ENCODE measurements at places on chromosomes 16 and 17.

- no peak for DNase-seq
These were observed 12.0 kb downstream of the USP7 start for GRCh38 chr16:8951447-8952280.

DNA sequence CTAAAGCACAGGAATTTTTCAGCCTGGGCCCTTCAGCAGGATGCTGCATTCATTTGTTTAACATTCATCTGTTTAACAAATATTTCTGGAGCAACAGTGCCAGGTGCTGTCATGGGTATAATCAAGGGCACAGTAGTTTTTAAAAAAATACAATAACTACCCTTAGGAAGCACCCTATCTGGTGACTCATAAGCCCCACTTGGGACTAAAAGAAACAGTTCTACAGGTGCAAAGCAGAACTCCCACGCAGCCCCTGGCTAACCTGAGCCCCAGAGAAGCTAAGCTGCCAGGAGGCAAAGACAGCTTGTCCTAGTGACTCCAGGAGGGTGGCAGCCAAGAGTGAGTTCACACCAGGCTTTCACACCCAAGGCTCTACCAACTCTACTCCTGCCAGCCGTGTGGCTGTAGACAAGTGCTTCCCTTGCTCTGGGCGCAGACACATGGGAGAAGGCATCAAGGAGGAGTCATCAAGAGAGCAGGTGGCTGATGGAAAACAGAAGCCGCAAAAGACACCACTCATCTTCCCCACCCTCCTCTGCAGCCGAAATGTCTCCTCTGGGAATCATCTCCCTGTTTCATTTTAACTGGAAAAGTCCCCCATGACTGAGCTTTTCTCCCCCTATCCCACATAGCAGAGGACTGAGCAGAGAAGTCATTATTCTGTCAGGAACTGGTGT lies 14.4 kb downstream of the CUEDC1 start:
- DNase-seq, result peak; percentile 56

DNA sequence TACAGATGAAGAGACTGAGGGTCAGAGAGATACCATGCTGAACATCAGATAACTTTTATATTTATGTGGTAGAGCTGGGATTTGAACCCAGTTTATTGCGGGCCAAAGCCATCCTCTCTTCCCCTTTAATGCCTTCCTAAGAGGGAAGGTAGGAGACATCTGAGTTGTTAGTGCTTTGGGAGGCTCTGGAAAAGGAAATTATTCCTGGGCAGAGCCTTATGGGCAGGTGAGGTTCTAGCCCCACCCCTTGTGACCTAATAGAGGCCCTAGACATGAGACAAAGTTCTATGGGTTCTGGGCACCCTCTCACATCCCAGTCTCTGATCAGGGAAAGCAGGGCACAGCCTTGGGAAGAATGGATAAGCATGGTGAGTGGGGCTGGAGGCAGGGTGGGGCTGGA lies at the start of gene C17orf50:
Gene C17orf50, plus strand, starts transcription at position 301 of the 400 bp plus-strand sequence. Its CDS starts 55 bp downstream, at position 356.
- no peak for DNase-seq

GRCh38 chr16:67277294-67277998 lies 1.9 kb upstream of the PLEKHG4 start:
- DNase-seq, result no peak

- no peak for DNase-seq
These were observed 3.6 kb downstream of the PIEZO1 start for GRCh38 chr16:88781140-88782077.

GRCh38 chr17:54180950-54181349 lies 358.2 kb downstream of the KIF2B start:
- DNase-seq, result no peak

DNA sequence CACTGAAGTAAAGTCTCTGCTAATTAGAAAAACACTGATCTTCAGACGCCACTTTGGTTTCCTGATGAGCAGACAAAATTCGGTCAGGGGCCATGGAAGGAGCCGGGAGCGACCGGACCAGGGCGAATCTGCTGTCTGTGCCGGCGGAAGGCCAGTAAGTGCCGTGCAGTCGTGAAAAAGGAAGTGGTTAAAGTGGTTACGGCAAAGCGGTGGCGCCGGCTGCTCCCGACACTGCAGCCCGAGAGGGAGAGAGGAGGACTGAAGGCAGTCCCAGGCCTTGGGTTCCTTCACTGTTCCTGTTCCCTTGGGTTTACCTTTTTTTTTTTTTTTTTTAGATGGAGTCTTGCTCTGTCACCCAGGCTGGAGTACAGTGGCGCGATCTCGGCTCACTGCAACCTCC lies 17.3 kb upstream of the HEXD start:
- DNase-seq, result no peak

DNA sequence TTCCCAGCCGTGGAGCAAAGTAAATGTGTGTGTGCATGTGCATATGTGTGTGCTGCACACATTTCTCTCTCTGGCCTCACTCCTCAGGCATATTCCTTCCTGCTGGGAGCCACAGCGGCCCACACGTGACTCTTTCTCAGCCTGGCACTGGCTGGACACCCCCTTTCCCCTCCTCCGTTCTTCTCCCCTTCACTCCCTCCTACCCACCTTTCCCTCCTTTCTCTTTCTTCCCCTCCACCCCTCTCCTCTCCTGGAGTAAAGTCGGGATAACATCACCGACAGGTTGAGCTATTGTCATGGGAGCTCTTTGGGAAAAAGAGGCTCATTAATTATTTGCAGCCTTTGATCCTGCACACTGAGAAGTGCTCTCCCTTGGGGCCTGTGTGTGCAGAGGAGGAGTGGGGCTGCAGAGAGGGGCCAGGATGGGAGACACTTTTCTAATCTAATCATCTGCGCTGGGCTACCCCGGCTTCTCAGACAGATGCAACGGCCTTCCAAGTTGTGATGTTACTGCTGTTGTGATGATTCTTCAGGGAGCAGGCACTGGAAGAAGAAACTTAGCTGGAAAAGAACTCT lies 126.3 kb upstream of the HSBP1 start:
- no peak for DNase-seq

DNA sequence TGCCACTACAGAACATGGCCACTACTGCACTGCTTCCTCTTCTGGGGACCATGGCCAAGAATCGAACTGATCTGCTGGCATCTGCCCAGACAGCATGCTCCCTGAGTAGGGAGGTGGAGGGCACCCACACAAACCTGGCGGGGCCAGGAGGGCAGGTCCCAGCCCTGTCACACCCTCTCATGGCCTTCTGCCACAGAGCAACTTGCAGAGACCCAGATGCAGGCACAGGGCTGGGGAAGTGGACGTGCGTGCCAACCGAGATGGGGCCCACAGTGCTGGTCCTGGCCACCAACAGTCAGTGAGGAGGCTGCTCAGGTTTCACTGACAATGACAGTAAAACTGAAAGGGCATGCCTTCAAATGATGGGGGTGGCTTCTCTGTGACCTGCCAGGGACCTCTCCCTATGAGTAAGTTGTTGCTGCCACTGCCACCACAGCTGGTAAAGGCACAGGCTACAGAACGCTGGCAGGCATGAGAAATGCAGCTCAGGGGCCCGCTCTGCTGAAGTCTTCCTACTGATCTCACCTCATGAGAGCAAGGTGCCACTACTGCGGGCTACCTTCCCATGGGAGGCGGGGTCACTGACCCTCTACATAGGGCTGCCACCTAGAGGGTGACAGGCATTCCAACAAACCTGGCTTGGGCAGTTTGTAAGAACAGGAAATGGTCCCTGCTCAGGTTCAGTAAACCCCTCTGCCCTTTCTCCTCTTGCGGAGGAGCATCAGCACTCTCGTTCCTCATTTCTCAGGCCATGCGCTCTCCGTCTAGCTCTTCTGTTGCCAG lies 15.5 kb downstream of the HIC1 start:
- no peak for DNase-seq

- no peak for DNase-seq
These were observed 678 bp downstream of the CDR2L start for GRCh38 chr17:74987909-74988711.

GRCh38 chr16:72561-73548 lies at the start of gene RHBDF1:
Gene RHBDF1 (minus strand): TSS chr16:72631. CDS start chr16:65015, 7,616 bp downstream.
- no peak for DNase-seq

DNA sequence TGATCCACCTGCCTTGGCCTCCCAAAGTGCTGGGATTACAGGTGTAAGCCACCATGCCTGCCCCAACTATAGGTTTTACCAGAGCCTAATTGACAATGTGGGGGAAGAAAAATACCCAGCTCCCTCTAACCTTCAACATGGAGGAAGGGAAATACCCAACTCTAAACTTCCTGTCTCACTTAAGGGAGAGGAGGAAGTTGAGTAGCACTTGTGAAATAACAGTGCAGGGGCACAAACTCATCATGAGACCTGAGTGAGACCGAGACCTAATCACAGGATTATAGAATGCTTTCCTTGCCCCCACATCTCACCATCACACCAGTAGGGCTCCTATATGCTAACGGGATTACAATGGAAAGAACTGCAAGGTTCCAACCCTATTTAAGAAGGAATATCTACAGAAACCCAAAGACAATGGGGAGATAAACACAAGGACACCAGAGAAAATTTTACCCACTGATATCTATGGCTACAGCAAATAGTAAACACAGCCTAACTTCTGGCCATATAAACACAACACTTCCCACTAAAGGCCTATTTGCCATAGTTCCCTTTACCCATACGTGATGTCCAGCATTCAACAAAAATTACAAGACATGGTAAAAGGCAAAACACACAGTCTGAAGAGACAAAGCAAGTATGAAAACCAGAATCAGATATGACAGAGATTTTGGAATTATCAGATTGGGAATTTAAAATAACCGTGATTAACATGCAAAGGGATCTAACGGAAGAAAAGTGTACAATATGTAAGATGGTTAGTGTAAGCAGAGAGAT lies 26.9 kb downstream of the OR3A1 start:
- no peak for DNase-seq

DNA sequence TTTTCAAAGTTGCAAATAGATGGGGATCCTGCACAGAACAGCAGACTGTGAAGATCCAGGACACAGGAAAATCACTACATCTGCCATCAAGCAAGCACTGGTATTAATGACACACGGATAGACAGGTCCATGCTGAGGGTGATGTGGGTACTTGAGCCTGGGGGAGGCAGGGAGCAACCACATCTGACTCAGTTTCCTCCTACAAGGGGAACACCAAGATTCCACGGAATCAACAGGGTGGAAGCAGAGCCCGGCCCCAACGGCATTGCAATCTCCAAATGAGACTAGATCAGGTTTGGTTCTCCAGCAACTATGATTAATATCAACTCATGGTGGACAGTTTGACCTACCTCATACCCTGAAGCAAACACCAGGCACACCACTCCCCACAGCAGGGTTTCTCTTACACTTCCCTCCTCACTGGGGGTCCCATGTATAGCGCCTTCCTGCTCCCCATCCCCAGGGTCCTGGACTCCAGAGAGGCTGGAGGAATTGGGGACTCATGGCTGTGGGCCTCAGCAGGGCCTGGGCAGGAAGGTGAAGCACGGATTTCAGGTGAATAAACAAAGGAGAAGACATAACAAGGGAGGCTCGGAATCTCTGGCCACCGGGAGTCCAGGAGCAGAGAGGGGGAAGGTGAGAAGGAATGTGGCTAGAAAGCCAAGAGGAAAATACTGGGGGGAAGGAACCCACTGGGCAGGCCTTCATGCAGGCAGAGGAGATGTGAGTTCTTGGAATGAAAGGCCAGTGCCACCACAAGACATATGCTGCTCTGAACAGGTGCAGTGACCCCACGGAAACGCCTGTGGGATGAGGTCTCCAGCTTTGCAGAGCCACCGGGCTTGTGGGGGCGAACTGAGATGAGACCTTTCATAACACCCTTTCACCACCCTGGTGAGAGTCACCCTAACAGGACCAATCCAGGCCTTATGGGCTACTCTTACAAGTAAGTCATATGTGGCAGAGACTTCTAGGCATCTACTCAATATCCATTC lies 29.5 kb upstream of the PIK3R6 start:
- no peak for DNase-seq

- no peak for DNase-seq
These were observed 15.2 kb downstream of the PRKCA start for GRCh38 chr17:66317629-66318028.

DNA sequence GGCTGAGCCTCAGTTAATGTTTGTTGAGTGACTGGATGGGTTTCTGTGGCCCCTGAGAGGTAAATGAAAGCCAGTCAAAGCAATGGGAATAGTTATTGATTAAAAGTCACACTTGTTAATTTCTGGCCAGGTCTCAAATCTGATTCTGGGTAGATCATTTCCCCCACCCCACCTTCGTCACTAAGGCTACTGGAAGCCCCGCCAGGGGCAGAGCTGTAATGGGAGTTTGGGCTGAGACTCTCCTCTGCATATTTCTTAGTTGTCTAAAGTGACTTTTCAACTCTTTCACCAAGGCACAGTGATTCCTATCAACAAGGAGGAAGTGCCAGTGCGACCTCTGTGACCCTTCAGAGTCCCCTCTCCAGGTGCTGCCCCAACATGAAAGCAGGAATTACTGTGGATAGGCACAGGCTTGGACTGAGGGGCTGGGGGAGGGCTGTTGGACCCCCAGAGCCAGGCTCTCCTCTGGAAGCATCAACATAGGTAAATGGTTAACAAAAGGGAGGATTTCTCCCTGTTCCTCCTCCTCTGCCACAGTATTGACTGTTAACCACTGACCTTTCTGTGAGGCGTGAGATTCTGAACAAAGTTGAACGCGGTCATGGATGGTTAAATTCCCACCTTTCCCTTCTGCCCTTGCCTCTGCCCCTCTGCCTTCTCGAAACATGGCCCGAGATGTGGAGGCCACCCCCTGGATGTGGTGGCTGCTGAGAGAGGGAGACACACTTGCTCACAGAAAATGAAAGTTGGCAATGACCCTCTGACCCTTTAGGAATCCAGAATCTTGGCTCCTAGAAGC lies 20.8 kb upstream of the TBX2 start:
- no peak for DNase-seq

GRCh38 chr17:13920413-13920812 lies 148.9 kb upstream of the COX10 start:
- DNase-seq, result no peak

DNA sequence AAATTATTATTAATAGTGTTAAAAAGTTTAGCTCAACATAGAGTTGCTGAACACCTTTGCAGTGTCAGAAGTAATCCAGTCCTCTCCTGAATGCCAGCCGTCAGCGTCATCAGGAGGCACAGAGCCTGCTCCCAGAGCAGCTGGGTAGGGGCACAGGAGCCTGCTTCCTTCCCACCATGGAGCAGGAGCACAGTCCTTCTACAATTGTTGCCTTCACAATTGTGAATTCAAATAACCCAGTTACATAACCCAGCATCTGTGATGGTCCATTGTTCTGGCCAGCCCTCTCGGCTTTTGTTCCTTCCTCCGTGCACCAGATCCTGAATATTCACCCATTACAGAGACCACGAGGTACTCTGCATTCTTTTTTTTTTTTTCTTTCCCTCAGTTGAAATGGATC lies 393.9 kb upstream of the MAF start:
- no peak for DNase-seq

- DNase-seq, result no peak
These were observed 8.1 kb upstream of the MT1E start for GRCh38 chr16:56617212-56618085.

DNA sequence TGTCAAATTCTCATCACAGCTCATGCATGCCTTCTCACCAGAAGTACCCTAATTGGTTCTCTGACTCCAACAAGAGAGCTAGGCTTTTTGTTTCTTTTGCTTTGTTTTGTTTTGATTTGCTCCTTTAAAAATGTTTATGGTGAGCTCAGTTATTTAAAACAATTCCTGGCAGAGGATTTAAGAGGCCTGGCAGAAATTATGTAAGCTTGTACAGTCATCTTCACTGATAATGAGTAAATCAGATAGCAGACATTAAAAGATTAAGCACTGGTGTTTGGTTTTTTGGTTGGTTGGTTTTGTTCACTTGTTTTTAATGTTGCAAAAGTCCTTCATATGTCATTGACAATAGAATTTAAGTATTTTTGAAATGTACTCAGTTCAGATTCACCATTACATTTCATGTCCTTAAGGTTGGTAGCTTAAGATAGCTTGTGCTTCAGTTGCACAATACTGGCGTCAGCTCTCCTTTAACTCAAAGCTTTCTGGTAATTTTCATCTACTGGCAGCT lies 378.9 kb downstream of the CDH13 start:
- no peak for DNase-seq
